ENCODE measurements at places on chromosomes 11 and 22.
A peak's percentile ranks its signal among the peaks of the same experiment; 100 is the strongest.

DNA sequence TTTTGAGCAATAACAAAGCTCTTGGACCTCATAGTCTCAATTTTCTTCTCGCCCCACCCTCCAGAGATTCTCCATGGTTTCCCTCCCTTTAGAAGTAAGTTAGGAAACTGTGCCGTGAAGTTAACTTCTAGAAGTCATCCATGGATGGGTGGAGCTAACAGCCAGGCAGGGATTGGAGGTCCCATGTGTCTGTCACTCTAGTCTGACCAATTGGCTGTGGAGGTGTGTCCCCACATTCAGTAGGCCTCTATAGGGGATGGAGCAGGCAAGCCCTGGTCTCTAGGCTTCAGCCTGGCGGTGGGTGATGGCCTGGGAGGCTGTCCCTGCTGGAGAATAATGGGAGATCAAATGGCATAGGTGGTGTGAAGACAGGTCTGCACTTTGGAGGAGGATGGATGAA lies 50.7 kb downstream of the TP53I11 start:
- peak; percentile 40 for DNase-seq

DNA sequence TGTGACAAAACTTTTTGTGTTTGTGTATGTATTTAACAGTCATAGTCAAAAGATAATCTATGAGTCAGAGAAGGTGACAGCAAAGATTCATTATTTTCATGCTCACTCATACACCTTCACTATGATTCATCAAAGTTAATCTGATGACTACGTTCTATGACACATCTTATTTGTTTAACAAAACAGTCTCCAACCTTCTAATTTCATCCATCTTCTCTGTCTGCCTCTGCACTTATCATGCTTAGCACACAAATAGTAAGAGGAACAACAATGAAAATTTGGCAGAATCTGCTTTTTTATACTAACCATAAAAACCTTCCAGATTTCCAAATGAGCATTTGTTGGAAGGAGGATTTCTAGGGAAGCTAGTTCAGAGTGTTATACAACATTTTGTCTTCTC lies 568.9 kb downstream of the LUZP2 start:
- no peak for DNase-seq

DNA sequence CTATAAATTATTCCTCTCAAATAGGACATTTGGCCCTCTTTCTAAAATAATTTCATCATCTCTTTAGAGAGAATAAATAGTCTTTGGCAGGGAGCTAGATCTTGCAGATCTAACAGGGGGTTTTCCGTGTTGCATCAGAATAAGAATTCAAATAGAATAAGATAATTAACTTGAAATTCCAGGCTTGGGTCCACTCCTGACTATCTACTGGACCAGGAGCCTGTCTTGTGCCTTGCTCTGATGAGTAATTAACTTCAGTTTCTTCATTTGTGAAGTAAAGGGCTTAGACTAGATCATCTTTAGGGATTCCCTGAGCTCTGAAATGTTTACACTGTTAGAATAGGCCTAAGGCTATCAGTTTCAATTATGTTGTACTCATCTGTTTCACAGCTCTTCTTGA lies 23.5 kb upstream of the TMEM123 start:
- no peak for DNase-seq

DNA sequence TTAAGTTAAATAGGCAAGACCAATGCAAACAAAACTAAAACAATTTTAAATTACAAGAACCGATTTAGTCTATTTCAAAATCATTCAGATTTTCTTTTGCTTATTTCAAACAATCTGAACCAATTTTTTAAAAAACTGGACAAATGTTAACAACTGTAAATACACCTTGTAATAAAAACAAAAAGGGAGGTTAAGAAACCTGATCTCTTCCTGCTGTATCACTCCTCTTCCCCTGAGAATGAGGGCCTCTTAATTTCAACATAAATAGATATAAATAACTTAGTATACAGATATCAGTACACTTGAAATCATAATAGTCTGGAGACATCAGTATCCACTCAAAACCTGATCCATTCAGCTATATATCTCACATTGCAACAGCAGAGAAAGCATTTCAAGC lies 346.6 kb downstream of the TTC28 start:
- DNase-seq: no peak

DNA sequence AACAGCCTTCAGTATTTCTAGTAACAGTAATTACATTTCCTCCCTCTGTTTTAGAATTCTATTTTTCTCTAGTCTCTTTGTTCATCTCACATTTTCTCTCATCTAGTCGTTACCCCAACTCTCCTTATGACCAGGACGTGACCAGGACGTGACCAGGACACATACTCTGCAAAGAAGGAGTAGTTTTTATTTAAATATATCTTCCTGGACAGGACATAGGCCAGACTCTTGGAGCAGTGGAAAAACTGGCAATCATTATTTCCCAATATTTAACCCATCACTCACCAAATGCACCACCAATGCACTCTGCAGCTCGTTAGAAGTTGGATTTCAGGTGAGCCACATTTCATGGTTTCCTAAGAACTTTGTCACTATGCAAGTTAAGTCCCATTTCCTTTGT lies 40.3 kb upstream of the POGLUT3 start:
- DNase-seq: no peak

GRCh38 chr11:67530282-67530592 lies 7.0 kb upstream of the CABP2 start:
- no peak for DNase-seq

DNA sequence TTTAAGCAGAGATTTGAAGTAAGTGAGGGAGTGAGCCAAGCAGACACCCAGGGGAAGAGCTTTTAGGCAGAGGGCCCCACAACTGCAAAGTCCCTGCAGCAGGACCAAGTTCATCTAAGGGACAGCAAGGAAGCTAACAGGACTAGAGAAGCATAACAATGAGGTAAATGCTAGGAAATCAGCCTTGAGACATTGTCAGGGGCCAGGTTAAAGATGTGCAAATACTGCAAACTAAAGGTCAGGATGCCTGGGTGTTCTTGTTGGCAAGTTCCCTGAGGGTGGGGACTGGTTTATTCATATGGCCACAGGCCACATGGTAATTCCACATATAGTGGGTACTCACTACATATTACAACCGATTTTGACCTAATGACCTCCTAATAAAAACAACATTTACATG lies 399.2 kb upstream of the NARS2 start:
- DNase-seq: no peak

DNA sequence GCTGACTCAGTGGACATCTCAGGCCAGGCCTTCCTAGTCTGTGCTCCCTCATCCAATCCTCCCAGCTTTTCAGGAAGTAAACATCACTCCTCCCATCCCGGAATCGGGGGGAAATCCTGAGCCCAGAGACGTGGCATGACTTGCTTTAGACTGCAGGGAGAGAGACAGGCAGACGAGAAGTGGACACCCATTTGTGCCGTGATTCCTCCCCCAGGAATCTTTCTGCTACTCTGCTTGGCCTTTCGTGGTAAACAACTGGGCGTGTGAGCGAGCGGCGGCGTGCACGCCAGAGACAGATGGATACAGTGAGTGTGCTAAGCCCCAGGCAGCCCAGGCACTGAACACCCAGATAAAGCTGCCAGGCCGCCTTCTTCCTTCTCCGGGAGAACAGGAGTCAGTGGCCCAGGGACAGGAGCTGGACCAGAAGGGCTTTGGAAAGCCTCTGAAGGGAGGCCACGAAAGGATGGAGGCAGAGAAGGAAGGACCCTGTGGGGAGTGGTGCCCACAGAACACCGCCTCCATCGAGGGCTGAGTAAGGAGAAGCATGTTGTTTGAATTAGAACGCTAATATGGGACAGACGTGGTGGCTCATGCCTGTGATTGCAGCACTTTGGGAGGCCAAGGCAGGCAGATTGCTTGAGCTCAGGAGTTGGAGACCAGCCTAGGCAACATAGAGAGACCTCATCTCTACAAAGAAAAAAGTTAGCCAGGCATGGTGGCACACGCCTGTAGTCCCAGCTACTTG lies 53.0 kb upstream of the PRR5 start:
- DNase-seq: peak; percentile 91

DNA sequence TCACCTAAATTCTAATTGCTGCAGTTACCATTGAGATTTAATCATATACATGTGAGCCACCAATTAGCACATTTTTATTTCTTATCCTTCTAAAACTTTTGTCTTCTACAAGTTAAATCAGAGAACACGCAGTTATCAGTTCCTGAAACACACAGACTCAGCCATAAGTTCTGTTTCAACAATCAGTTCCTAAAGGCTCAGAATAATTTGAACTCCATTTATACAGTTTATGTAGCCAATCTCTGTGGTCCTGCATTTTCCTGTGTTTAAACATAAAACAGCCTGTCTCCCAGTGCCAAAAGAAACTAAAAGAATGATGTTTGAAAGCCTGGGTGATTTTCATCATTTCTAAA lies 2.9 kb downstream of the PLAAT3 start:
- no peak for DNase-seq

DNA sequence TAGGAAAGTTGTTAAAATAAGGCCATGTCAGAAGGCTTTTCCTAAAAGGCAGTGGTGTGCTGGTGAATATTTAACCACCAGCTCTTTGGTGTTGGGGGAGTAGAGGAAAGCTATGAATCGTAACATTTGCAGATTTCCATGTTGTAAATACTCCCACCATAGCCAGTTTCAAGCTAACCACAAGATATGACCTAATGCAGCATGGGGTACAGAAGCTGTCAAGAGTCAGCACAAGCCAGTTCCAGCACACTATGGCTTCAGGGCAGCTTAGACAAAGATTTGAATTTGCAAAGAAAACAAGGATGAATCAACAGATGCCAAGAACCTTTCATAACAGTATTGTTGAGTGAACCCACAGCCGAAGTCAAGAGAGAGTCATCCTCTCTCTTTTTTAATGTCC lies 40.0 kb downstream of the COMMD9 start:
- DNase-seq: peak; percentile 30

GRCh38 chr11:2787816-2788167 lies 88.0 kb upstream of the KCNQ1OT1 start:
- DNase-seq: no peak

DNA sequence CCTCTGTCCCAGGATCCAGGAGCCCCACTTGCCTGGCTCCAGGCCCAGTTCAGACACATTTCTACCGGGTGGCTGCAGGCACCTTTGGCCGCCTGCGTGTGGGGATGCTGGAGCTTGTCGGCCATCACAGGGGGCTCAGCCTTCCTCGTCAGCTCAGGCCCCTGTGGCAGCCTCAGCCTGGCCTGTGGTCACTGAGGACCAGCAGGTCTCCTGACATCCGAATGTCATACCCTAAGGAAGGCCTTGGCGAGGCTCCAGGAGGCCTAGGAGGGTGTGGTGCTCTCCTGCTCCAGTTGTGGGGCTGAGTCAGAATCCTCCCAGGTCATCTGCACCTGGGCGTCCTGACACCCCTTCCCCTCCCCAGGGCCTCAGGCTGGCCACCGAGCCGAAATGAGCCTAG lies 14.9 kb upstream of the SOX10 start:
- peak; percentile 44 for DNase-seq

DNA sequence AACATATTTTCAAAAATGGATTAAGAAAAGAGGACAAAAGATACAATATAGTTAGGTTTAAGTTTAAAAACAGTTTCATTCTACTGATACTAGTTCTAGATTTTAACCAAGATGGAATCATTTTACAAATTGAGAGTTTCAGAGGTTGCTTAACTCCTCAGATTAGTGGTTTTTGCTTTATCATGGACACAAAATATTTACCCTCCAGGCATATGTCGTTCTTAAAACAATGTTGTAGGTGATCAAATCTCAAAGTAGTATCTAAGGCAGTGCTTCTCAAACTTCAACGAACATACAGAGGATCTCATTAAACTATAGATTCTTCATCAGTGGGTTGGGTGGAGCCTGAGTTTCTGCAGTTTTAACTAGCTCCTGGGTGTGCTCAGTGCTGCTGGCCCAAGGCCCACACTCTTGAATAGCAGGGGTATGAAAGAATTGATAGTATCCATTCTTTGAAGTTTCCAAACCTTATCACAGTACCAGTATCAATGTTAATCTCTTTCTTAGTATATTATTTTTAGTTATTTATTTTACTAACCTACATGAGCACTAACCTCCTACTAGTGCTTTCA lies 48.0 kb downstream of the YAP1 start:
- no peak for DNase-seq

DNA sequence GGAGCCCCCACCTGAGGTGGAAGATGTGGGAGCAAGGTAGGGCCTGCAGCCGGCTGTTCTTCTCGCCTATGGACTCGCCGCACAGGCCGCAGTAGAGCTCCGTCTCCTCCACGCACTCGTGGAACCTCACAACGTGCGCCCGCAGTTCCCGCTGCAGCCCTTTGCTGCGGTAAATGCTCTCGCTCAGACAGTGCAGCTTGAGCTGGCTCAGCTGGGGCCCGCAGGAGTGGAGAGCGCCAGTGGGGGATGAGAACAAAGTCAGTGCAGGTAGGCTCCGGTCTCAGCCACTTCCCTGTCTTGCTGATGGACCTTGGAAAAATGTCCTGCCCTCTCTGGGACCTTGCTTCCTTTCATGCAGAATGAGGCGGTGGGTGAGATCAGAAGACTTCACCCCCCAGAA lies 10.2 kb downstream of the RAPSN start:
- no peak for DNase-seq

DNA sequence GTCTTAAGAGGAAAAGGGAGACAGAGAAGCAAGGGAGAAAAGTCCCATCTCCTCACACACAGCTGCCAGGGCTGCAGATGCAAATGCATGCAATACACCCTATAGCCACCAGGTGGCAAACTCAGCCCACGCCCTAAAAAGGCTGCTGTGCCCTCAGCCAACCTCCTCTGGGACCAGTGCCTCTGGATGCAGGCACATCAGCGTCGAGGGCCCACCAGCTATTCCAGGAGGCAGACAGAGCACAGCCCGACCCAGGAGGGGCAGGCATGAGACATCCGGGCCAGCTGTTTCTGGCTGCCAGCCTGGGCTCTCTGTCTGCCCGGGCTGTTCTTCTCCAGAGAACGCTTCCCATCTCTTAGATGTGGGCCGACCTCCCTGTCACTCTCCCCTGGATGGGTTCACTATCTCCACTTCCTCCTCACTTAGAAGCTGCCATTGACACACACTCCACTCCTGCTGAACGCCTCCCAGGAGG lies 39.7 kb downstream of the TPBGL start:
- DNase-seq: peak; percentile 84

GRCh38 chr11:70524096-70524922 lies 126.0 kb downstream of the CTTN start:
- no peak for DNase-seq

GRCh38 chr11:128095466-128095981 lies 491.8 kb downstream of the ETS1 start:
- DNase-seq: peak; percentile 43

DNA sequence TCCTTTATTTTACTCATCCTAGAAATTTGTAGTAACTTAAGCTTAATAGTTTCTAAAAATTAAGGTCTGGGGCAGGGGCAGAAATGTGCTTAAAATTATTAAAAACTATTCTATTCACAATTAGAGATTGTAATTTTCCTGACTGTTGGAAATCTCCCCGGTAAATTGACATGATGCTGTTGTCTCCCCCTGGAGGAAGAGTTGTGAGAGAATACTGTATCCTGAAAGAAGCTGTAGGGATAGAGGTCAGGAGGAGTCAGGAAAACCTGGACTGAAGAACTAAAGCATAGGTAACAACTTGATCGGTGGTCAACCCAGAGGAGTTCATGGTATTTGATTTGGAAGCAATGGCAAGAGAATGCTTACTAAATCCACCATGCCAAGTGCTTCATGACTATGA lies 16.2 kb upstream of the ESAM start:
- DNase-seq: no peak

GRCh38 chr22:23113067-23113846 lies 28.5 kb downstream of the RSPH14 start:
- peak; percentile 98 for DNase-seq

GRCh38 chr11:109521571-109522086 lies 99.6 kb downstream of the C11orf87 start:
- no peak for DNase-seq

All from myocyte (in vitro differentiated cells).